ENCODE measurements at places on chromosomes 7 and 10. TPM values are rescaled to one million over a fixed set of nuclear protein-coding genes. Genes with fewer than 3 reads are reported as not detected.

- DNase-seq = no peak
- H3K36me3 ChIP-seq = no peaks in the 10 kb centered on the region
- peaks cover 10% of the 10 kb centered on the region for H3K4me1 ChIP-seq
- H3K27me3 ChIP-seq = no peaks in the 10 kb centered on the region
These were observed 54.5 kb upstream of the PFKFB3 start for GRCh38 chr10:6148251-6148701.

GRCh38 chr10:70596110-70596798, 6.3 kb downstream of the PRF1 start:
- peak; percentile 82 for DNase-seq
- H3K4me1 ChIP-seq = no peaks in the 10 kb centered on the region
- no peak overlapping the region for H3K4me3 ChIP-seq
- H3K27me3 ChIP-seq = no peaks in the 10 kb centered on the region

GRCh38 chr10:73519336-73519735, 23.5 kb upstream of the PPP3CB start:
- no peak for DNase-seq
- H3K4me3 ChIP-seq = no peak overlapping the region
- H3K27ac ChIP-seq = no peak overlapping the region
- no peaks in the 10 kb centered on the region for H3K4me1 ChIP-seq

DNA sequence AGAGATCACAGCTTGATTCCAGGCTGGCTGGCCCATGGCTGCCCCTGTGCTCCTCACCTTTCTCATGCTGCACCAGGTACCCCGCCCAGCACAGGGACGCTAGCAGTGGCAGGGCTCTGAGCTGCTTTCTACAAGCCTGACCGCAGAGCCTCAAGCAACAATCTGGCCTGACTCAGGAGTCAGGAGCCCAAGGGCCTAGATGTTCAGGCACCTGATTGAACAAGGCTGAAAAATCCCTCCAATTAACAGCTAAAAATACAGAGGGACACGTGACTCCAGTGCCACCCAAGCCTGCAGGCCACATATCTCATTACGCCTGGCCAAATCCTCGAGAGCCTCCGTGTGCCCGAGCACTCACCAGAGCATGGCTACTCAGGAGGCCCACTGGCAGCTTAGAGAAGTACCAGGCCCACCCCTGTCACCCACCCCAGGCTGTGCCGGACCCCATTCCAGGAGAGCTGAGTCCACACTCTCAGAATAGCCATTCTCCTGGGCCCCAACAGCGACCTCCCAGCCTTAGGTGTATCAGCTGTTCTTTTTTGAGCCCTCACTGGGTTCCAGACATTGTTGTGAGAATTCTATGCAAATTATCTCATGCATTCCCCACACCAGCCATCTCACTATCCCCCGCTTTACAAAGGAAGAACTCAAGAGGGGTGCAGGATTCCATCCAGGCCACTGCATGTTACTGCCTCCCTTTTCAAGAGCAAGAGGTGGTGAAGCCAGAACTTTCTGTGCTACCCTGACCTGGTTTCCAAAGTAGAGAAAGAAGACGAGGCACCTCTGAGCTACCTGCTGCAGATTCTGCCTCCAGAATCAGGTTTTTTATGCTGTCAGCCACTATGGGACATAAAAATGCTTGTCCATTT, 98.3 kb downstream of the COL13A1 start:
- no peaks in the 10 kb centered on the region for H3K36me3 ChIP-seq
- no peak overlapping the region for H3K27ac ChIP-seq
- no peaks in the 10 kb centered on the region for H3K4me1 ChIP-seq
- H3K27me3 ChIP-seq = no peaks in the 10 kb centered on the region
- DNase-seq = peak; percentile 40
- no peak overlapping the region for H3K4me3 ChIP-seq

- peak overlapping the region; percentile 27 for H3K4me3 ChIP-seq
- no peaks in the 10 kb centered on the region for H3K4me1 ChIP-seq
- DNase-seq = no peak
- no peak overlapping the region for H3K27ac ChIP-seq
- no peaks in the 10 kb centered on the region for H3K36me3 ChIP-seq
These were observed 652 bp downstream of the HMX2 start for GRCh38 chr10:123148414-123149161.

DNA sequence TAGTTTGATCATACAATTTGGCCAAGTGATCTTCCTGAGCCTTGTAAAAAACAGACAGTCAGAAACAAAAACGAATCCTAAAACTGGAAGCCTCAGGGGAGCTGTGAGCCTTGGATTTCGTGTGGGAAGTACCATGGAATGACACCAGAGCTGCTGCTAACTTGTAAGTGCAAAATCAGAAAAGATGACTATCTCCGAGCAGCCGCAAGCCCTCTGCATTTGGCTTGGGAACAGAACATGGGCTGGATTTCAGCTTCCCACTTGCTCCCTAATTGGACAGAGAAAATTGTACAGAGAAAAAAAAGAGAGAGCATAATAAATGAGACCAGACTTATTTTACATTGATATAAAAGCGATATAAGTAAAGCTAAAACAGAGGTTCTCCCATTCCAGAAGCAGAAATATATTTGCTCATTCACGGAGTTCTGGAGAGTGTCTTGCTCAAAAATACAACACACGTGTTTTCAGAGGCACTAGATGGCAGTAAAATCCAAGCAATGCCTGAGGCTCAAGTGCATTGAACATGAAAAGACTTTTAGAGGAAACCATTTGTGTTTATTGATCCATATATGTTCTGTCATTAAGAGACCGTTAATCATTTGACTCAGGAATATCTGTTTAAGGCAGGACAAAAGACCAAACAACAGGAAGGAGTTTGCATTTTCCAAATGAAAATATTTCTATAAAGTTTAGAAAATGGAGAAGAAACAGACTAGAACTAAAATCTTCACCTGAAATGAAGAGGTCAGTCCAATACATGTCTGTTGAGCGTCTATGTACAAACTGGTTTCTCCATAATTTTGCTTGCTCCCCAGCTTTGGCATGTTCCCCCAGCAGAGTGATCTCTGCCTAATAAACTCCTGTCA, 78.3 kb upstream of the SLC26A5 start:
- H3K27ac ChIP-seq = no peak overlapping the region
- no peak overlapping the region for H3K4me3 ChIP-seq
- no peaks in the 10 kb centered on the region for H3K36me3 ChIP-seq

GRCh38 chr7:116161728-116162127, 48.6 kb upstream of the TES start:
- no peak overlapping the region for H3K4me3 ChIP-seq
- H3K27me3 ChIP-seq = no peaks in the 10 kb centered on the region
- H3K36me3 ChIP-seq = no peaks in the 10 kb centered on the region
- no peaks in the 10 kb centered on the region for H3K4me1 ChIP-seq
- no peak overlapping the region for H3K27ac ChIP-seq

DNA sequence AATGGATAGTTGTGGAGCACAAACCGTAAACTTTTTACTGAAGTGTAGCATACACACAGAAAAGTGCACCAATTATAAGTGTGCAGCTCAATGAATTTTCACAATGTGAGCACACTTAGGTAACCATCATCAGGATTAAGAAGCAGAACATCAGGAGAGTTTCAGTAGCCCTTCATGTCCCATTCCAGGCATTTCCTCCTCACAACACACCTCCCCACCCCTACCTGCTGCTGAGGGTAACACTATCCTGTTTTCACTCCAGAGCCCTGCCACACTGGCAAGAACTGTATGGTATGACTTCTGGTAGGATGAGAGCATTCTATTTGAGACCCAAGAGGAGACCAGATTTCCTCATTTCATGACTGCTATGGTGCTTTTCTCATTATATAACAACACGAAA, 166.5 kb downstream of the PPP1R3A start:
- no peaks in the 10 kb centered on the region for H3K36me3 ChIP-seq
- no peaks in the 10 kb centered on the region for H3K27me3 ChIP-seq
- H3K4me3 ChIP-seq = no peak overlapping the region
- no peaks in the 10 kb centered on the region for H3K4me1 ChIP-seq

- no peaks in the 10 kb centered on the region for H3K27me3 ChIP-seq
- H3K27ac ChIP-seq = no peak overlapping the region
- H3K36me3 ChIP-seq = no peaks in the 10 kb centered on the region
- DNase-seq = no peak
These were observed 60.7 kb upstream of the TARP start for GRCh38 chr7:38334163-38334562.

Gene GIMAP2
- polyA plus RNA-seq = 14.1 TPM
